CD8-positive, alpha-beta memory T cell (primary cell): ENCODE measurements at places on chromosomes 3 and 15. TPM values are rescaled to one million over a fixed set of nuclear protein-coding genes. Genes with fewer than 3 reads are reported as not detected.

DNA sequence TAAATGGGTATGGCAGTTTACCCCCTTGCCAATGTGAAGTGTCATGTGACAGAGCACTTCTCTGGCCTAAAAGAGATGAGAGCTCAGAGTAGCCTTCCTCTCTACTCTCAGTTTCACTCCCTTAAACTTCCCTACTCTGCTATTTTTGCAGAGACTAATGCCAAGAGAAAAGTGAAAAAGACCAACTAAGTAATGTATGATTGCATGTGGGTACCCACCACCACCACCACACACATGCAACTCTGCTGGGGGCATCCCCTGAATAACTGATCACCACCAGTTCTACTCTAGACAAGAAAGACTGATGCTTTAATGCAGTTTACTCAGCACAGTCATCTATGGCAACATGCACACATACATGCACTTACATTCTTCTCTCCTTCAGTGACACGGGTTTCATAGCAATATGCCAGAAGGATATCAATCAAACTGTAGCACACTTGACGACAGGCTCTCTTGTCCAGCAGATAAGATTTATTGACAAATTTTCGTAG, 31.3 kb downstream of the SHQ1 start:
- H3K4me3 ChIP-seq = no peak overlapping the region
- peaks cover 17% of the 10 kb centered on the region for H3K4me1 ChIP-seq
- H3K27ac ChIP-seq = no peak overlapping the region
- no peaks in the 10 kb centered on the region for H3K27me3 ChIP-seq
- peaks cover 5% of the 10 kb centered on the region for H3K36me3 ChIP-seq
- DNase-seq = no peak

DNA sequence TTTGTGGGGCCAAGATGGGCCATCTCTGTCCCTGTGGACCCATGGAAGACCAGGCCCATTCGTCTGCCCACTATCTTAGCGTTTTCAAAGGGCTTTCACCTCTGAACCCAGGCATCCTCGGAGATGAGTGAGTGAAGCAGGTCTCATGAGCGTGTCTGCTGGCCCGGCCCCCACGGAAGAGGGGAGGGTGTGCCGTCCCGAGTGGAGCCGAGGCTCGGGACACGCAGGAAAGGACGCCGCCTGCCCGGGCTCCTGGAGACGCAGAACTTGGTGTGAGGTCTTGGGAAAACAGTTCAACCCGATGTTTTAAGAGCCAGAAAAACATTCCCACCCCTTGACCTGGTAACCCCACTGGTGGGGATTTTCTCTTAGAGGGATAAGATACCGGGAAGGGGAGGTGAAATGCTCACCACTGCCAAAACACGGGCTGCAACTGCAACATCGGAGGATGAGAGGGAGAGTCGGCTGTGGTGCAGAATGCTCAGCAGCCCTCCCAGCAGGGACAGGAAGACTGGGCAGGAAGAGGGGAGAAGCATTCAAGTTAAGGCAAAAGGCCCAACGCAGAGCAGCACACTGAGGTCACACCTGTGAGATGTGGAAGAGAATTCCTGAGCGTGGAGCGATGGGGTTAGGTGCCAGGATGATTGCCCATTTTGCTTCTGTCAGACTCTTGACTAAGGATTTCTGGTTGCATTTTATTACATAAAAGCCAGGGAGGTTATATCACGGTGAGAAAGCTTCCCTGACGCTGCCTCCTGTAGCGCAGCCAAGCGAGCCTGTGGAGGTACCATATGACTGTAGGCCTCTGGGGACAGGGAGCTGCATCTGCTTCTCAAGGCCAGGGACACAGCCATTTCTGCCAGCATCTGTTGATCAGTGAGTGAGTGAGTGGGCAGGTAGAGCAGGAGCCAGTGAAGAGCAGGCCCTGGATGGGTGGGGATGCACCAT, 14.1 kb upstream of the STAB1 start:
- no peak overlapping the region for H3K27ac ChIP-seq
- no peak for DNase-seq
- H3K4me3 ChIP-seq = no peak overlapping the region
- H3K36me3 ChIP-seq = peaks cover 40% of the 10 kb centered on the region
- no peaks in the 10 kb centered on the region for H3K27me3 ChIP-seq

DNA sequence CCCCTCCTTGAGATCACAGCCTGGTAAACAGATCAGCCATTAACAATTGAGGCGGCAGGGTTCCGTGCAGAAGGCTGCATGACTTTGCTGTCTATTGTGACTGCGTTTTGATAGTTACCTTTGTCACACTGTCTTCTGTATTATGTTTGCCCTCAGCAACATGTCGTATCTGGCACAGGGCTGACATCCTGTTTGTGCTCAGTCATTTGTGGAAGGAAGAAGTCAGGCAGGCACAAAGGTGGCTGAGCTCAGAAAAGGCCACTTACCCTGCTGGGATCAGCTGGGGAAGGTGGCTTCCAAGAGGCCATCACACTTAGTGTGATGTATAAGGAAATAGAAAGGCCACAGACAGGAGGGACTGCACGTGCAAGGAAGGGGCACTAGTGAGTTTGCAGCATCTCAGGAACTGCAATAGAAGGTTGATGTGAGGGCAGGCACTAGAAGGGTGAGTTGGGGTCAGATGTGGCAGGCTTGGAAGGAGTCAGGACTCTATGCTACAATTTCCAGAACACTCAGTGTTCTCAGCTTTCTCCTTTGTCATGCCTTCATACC, 13.4 kb downstream of the PML start:
- H3K4me3 ChIP-seq = no peak overlapping the region
- no peak overlapping the region for H3K27ac ChIP-seq
- H3K4me1 ChIP-seq = peaks cover 51% of the 10 kb centered on the region
- no peak for DNase-seq

- H3K36me3 ChIP-seq = no peaks in the 10 kb centered on the region
- H3K27me3 ChIP-seq = no peaks in the 10 kb centered on the region
- no peaks in the 10 kb centered on the region for H3K4me1 ChIP-seq
- H3K27ac ChIP-seq = no peak overlapping the region
- no peak overlapping the region for H3K4me3 ChIP-seq
These were observed 82.3 kb downstream of the LRTM1 start for GRCh38 chr3:54845551-54845950.

- H3K4me1 ChIP-seq = no peaks in the 10 kb centered on the region
- no peak for DNase-seq
- no peaks in the 10 kb centered on the region for H3K27me3 ChIP-seq
- H3K4me3 ChIP-seq = no peak overlapping the region
- no peaks in the 10 kb centered on the region for H3K36me3 ChIP-seq
These were observed 90.4 kb upstream of the ASB14 start for GRCh38 chr3:57382933-57383332.

GRCh38 chr3:123411340-123412040, 37.4 kb downstream of the ADCY5 start:
- no peaks in the 10 kb centered on the region for H3K4me1 ChIP-seq
- no peak overlapping the region for H3K27ac ChIP-seq
- no peaks in the 10 kb centered on the region for H3K36me3 ChIP-seq
- no peaks in the 10 kb centered on the region for H3K27me3 ChIP-seq
- H3K4me3 ChIP-seq = no peak overlapping the region

GRCh38 chr3:185313693-185314246, 49.2 kb upstream of the MAP3K13 start:
- no peaks in the 10 kb centered on the region for H3K36me3 ChIP-seq
- H3K27me3 ChIP-seq = no peaks in the 10 kb centered on the region
- no peak for DNase-seq

DNA sequence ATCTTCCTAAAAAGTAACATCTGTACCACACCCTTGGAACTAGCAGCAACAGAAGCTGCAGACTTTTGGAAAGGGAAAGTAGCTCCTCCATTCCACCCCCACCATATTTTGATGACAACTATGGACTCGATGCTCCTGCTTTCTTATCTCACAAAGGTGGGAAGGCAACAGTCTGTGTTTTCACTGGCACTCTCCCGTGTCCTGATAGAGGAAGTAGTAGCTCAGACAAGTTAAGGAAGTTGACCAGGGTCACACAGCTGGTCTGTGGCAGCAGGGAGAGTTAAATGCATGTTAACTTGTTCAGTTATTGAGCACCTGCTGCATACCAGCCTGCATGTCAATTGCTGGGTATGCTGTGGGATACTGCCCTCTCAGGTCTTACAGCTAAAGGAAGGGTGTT, 33.1 kb downstream of the BHLHE40 start:
- peak overlapping the region; percentile 18 for H3K27ac ChIP-seq
- no peak for DNase-seq
- no peaks in the 10 kb centered on the region for H3K27me3 ChIP-seq
- H3K36me3 ChIP-seq = no peaks in the 10 kb centered on the region
- peaks cover 39% of the 10 kb centered on the region for H3K4me1 ChIP-seq

GRCh38 chr3:174330303-174330702, 528.8 kb upstream of the NAALADL2 start:
- no peaks in the 10 kb centered on the region for H3K4me1 ChIP-seq
- H3K27ac ChIP-seq = no peak overlapping the region
- no peak overlapping the region for H3K4me3 ChIP-seq
- no peak for DNase-seq
- no peaks in the 10 kb centered on the region for H3K36me3 ChIP-seq
- H3K27me3 ChIP-seq = no peaks in the 10 kb centered on the region

TLR9 gene
- polyA plus RNA-seq = 0.16 TPM

ADCY5 gene
- polyA plus RNA-seq = 0.02 TPM

SYNM gene
- 0.56 TPM for polyA plus RNA-seq

GNAT1 gene
- polyA plus RNA-seq = not detected
